Naive B cell (primary cell): ENCODE measurements at places on chromosomes 6 and 20.
A peak's percentile ranks its signal among the peaks of the same experiment; 100 is the strongest.

DNA sequence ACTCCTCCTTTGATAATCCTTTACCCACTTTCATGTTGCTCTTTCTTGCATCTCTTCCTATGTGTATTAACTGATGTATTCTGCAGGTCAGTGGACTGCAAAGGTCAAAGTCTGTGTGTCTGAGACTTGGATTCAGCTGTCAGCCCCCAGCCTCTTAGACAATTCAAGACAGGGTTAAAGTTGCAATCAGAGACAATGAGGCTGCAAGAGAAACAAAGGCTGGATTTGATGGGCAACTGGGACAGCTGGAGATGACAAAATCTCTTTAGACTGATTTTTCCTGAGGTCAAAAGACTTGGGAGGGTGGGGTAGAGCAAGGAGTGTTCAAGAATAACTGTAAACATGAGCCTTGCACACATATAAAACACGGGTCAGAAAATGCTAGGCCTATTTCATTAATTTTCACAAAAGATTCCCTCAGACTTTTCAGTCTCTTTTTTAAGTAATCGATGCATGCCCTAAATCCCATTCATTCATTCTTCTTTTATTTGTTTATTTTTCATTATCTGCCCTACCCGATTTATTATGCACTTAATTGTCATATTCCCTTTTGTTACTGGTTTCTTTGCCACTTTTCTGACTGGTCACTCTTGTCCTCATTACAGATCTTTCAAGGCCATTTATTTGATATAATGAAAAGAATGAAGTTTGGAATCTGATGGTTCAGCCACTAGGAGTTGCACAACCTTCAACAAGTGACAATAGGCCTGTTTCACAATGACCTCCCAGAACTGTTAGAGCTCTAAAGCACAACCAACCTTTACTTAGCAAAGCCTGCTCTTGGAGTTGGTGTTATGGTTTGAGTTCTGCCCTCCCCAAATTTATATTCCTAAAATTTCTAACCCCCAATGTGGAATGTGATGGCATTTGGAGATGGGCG is 33.8 kb upstream of the AKAP12 start:
- no peak overlapping the region for H3K27ac ChIP-seq
- peaks cover under 1% of the 10 kb centered on the region for H3K36me3 ChIP-seq
- no peaks in the 10 kb centered on the region for H3K4me1 ChIP-seq

- peak overlapping the region; percentile 78 for H3K4me3 ChIP-seq
- no peaks in the 10 kb centered on the region for H3K36me3 ChIP-seq
- no peak for DNase-seq
Measured at GRCh38 chr6:106844930-106845329, 129.6 kb downstream of the CD24 start.

DNA sequence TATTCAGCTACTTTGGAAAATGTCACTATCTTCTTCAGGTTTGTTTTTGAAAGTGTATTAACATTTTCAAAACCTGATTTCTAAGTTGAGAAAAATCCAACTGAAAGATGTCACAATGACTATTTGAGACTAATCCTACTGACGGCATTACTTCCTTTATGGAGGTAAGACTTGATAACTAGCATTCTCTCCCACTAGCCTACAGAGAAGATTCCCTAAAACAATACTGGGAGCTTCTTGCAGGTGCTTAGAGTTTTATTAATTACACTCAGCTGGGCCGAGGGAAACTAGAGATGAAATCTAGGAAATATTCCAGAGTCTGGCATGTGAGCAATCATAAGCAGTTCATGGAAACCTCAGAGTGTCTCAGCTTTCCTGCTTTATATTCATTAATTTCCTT is 114.0 kb downstream of the LCA5 start:
- no peak overlapping the region for H3K27ac ChIP-seq
- no peaks in the 10 kb centered on the region for H3K27me3 ChIP-seq
- H3K36me3 ChIP-seq, result no peaks in the 10 kb centered on the region
- no peak for DNase-seq
- no peaks in the 10 kb centered on the region for H3K4me1 ChIP-seq

- H3K27me3 ChIP-seq, result no peaks in the 10 kb centered on the region
- DNase-seq, result no peak
- peaks cover 31% of the 10 kb centered on the region for H3K36me3 ChIP-seq
- H3K27ac ChIP-seq, result no peak overlapping the region
- H3K4me1 ChIP-seq, result peaks cover 20% of the 10 kb centered on the region
- H3K4me3 ChIP-seq, result no peak overlapping the region
Measured at GRCh38 chr6:144730088-144730645, 445.0 kb downstream of the UTRN start.

- no peaks in the 10 kb centered on the region for H3K27me3 ChIP-seq
- H3K4me1 ChIP-seq, result no peaks in the 10 kb centered on the region
- no peak for DNase-seq
- peaks cover 10% of the 10 kb centered on the region for H3K36me3 ChIP-seq
- no peak overlapping the region for H3K4me3 ChIP-seq
Measured at GRCh38 chr6:5121479-5121878, 36.3 kb downstream of the PPP1R3G start.

DNA sequence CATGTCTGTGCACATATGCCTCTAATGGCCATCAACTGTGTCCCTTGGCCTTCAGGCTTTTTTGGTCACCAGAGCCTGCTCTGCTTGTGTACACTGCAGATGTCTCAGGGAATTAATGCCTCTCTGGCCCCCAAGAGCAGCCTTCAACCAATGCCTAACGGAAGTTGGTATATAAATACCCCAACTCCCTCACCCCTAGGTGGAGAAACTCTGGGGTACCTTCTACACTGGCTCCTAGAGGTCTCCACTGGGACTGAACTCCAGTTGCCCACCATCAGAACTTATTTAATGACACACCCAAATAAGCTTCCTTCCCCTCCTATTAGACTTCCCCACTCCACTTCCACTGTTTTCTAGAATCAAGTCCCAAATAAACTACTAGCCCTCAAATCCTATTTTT is 43.1 kb downstream of the PRND start:
- peaks cover 40% of the 10 kb centered on the region for H3K4me1 ChIP-seq
- H3K36me3 ChIP-seq, result no peaks in the 10 kb centered on the region
- no peak for DNase-seq
- H3K27ac ChIP-seq, result peak overlapping the region; percentile 20
- no peak overlapping the region for H3K4me3 ChIP-seq
- H3K27me3 ChIP-seq, result no peaks in the 10 kb centered on the region
